NT2/D1 (cell line): ENCODE measurements at places on chromosomes 5 and 9.
A peak's percentile ranks its signal among the peaks of the same experiment; 100 is the strongest.

- DNase-seq, result peak; percentile 44
Observed at GRCh38 chr9:36401164-36401740, 1.2 kb upstream of the RNF38 start.

DNA sequence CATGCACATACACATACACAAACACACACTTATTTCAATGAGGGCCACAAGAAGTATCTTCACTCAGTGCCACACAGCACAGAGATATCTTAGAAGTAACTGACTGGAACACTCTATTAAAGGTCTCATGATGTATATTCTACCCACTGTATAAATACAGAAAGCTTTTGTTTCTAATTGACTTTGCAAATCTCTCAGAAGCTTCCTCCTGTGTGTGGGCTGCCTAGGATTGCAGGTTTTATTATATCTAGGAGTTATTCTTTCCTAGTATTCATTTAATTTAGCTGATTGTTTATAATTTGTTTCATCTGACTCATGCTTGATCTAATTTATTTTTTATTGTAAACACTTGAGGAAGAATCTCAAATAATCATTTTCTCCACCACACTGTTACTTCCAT, 262.4 kb upstream of the ACTBL2 start:
- no peak for DNase-seq

GRCh38 chr5:9151684-9152427, 394.0 kb downstream of the SEMA5A start:
- no peak for DNase-seq

GRCh38 chr5:179495906-179496455, 54.4 kb upstream of the RUFY1 start:
- no peak for DNase-seq

- DNase-seq, result no peak
Observed at GRCh38 chr9:111036946-111037345, 1.3 kb downstream of the LPAR1 start.

DNA sequence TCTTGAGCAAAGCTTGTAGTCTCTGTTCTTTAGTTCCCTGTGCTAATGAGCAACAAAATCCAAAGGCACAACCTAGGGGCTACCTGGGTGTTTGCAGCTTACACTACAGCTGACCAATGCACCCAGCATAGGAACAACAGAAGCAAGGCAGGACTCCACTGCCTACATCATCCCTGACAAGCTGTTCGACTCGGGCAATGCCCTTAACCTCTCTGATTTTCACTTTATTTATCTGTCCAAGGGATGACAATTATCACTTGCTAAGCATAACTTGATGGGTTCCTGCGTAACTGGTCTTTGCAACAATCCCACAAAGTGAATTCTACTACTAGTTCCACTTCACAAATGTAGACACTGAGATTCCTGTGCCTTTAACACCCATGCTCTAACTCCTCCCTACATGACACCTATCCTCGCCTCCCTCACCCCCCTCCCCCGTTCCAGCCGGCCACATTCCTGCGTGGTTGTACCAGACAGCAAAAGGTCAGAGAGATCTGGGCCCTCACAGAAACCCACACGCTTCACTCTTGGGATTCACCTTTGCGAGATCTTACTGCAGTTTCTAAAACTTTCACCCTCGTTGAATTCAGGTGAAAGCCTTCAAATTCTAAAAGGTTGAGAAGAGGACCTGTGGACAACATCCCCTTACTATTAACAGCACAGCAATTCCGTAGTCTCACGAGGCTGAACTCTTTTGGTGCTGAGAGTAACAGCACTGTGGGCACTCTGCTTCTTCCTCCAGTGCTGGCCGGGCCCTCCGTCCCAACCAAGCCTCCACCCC, 995 bp downstream of the IPPK start:
- no peak for DNase-seq
